ENCODE measurements at places on chromosomes 12 and 14. TPM values are rescaled to one million over a fixed set of nuclear protein-coding genes. Genes with fewer than 3 reads are reported as not detected.
A peak's percentile ranks its signal among the peaks of the same experiment; 100 is the strongest.

DNA sequence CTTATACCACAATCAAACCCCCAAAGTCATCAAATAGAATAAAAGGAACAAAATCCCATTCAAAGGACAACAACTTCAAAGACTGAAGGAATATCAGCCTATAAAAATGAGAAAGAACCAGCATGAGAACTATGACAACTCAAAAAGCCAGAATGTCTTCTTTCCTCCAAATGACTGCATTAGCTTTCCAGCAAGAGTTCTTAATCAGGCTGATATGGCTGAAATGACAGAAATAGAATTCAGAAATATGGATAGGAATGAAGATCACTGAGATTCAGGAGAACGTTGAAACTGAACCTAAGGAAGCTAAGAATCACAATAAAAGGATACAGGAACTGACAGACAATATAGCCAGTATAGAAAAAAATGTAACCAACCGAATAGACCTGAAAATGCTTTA, 109.5 kb downstream of the SINHCAF start:
- no peak for DNase-seq
- H3K27ac ChIP-seq: no peak overlapping the region
- no peak overlapping the region for H3K4me3 ChIP-seq

- H3K27me3 ChIP-seq: no peaks in the 10 kb centered on the region
- H3K36me3 ChIP-seq: no peaks in the 10 kb centered on the region
- peaks cover 11% of the 10 kb centered on the region for H3K4me1 ChIP-seq
- H3K4me3 ChIP-seq: peak within 1 kb of the TSS; percentile 78
- DNase-seq: peak; percentile 72
- H3K27ac ChIP-seq: peak within 1 kb of the TSS; percentile 86
Observed at GRCh38 chr12:12349711-12350665, at the start of gene MANSC1. TSS of gene MANSC1 (minus strand) at chr12:12350242. CDS start at chr12:12343314, 6,928 bp downstream.

GRCh38 chr12:105723494-105723893, 393.0 kb downstream of the C12orf75 start:
- no peak overlapping the region for H3K4me3 ChIP-seq
- no peak for DNase-seq
- no peaks in the 10 kb centered on the region for H3K4me1 ChIP-seq
- H3K27ac ChIP-seq: no peak overlapping the region
- H3K36me3 ChIP-seq: no peaks in the 10 kb centered on the region

Gene TTC9
- 2.4 TPM for total RNA-seq

DNA sequence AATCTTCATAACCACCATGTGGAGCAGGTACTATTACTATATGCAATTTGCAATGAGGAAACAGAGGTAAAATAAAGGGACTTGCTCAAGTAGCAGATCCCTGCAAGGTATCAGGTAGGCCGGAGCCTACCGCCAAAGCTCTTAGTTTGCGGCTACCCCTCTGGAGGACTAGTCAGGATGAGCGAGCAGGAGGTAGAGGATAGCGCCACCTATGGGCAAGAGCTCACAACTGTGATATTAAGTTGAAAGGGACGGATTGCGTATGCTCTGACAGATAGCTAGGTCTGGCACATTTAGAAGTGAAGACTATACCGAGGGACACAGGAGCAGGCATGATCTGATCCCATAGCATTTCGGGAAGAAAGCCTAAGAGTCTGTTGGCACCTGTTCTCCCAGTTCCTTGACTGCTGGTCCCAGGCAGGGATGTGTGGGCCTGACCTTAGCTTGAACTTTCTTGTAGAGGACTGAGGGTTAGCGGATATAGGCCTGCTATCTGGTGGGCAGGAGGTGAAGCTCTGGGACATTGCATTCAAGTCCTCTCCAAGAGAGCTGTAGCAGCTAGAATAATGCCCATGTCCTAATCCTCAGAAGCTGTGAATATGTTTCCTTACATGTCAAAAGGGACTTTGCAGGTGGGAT, 48.0 kb downstream of the SLC17A8 start:
- H3K27me3 ChIP-seq: no peaks in the 10 kb centered on the region
- no peaks in the 10 kb centered on the region for H3K4me1 ChIP-seq
- no peaks in the 10 kb centered on the region for H3K36me3 ChIP-seq
- H3K27ac ChIP-seq: no peak overlapping the region
- peak; percentile 73 for DNase-seq

- no peak overlapping the region for H3K4me3 ChIP-seq
- H3K27me3 ChIP-seq: no peaks in the 10 kb centered on the region
- no peak for DNase-seq
Observed at GRCh38 chr12:129762436-129762835, 141.4 kb downstream of the TMEM132D start.

GRCh38 chr12:79959484-79959883, 24.6 kb upstream of the PPP1R12A start:
- no peaks in the 10 kb centered on the region for H3K4me1 ChIP-seq
- no peaks in the 10 kb centered on the region for H3K27me3 ChIP-seq
- no peak for DNase-seq

DNA sequence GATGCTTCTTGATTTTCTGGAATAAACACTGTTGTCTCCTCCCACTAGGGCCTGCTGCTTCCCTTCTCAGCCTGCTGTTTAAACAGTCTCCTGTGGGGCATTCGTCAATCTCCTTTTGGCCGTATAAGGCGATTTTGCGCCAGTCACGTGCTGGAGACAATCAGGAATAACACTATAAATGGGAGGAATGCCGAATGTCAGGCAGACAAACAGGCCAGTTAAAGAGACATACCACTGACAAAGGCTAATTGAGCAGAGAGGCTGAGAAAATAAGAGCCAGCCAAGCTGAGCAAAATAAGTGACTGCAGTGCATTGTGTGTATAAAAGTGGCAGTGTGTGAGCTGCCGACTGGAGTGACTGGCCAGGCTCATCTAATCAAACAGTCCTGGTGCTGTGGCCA, 23.3 kb downstream of the DMAC2L start:
- H3K4me1 ChIP-seq: peaks cover 16% of the 10 kb centered on the region
- H3K27me3 ChIP-seq: no peaks in the 10 kb centered on the region
- no peaks in the 10 kb centered on the region for H3K36me3 ChIP-seq
- no peak overlapping the region for H3K4me3 ChIP-seq

DNA sequence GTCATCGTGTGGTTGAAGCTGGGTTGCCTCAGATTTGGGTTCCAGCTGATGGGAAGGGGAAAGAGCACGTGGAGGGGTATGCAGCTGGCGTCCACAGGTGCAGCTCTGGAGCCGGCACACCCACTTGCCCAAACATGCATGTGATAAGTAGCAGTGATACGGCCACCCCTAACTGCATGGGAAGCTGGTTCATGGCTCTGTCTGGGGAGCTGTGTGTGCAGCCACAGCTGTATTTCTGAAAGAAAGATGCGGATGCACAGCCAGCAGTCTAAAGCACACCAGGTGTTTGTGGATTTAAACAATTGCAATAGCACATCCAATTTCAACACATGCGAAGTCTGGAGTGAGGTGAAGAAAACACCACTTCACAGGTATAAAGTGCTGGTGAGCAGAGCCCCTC, 181.4 kb downstream of the EFCAB11 start:
- H3K27me3 ChIP-seq: no peaks in the 10 kb centered on the region
- no peak for DNase-seq
- H3K4me1 ChIP-seq: no peaks in the 10 kb centered on the region
- H3K4me3 ChIP-seq: no peak overlapping the region
- H3K27ac ChIP-seq: no peak overlapping the region

DNA sequence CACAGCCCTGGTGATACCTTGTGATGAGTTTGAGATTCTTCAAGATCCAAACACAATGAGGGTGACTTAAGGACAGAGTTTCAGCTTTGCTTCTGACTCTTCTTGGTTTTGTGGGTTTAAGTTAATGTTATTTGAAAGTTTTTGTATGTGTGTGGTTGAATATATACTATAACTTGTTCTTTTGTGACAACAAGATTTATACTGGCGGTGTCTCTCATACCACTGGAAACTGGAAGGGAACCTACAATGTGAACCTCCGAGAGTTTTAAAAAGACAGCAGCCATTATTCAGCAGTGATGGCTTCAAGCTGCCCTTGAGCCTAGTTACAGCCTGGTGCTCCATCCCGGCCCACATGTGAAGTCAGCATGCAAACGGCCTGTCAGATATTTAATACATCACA, 87.9 kb upstream of the IGF1 start:
- no peaks in the 10 kb centered on the region for H3K36me3 ChIP-seq
- no peaks in the 10 kb centered on the region for H3K27me3 ChIP-seq
- H3K4me1 ChIP-seq: no peaks in the 10 kb centered on the region

GRCh38 chr12:81162391-81163136, 84.7 kb downstream of the ACSS3 start:
- no peaks in the 10 kb centered on the region for H3K27me3 ChIP-seq
- no peak overlapping the region for H3K4me3 ChIP-seq
- no peaks in the 10 kb centered on the region for H3K36me3 ChIP-seq
- no peak for DNase-seq
- no peak overlapping the region for H3K27ac ChIP-seq

- no peak overlapping the region for H3K27ac ChIP-seq
- no peak for DNase-seq
- no peaks in the 10 kb centered on the region for H3K27me3 ChIP-seq
- no peaks in the 10 kb centered on the region for H3K36me3 ChIP-seq
- no peak overlapping the region for H3K4me3 ChIP-seq
Observed at GRCh38 chr14:88986146-88986841, 161.8 kb downstream of the TTC8 start.

DNA sequence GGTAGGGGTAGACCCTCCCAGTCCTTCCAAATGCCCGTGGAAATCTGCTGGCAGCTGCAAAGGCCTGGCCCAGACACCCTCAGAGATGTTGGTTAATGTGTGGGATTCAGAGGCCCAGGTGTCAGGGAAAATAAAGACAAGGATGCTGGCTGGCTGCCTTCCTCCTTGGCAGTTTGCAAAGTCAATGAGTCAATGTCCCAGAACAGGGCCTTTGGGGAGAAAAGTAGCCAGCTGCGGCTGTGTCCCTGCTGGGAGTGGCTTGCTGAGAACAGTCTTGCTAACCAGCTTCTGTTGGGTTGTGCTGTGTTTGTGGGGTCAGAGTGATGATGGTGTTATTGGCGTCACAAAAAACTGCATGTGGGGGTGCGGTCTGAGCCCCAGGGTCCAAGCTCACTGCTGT, 29.2 kb downstream of the GLRX5 start:
- no peaks in the 10 kb centered on the region for H3K4me1 ChIP-seq
- no peaks in the 10 kb centered on the region for H3K36me3 ChIP-seq
- no peaks in the 10 kb centered on the region for H3K27me3 ChIP-seq
- H3K4me3 ChIP-seq: no peak overlapping the region
- DNase-seq: no peak
- H3K27ac ChIP-seq: no peak overlapping the region

DNA sequence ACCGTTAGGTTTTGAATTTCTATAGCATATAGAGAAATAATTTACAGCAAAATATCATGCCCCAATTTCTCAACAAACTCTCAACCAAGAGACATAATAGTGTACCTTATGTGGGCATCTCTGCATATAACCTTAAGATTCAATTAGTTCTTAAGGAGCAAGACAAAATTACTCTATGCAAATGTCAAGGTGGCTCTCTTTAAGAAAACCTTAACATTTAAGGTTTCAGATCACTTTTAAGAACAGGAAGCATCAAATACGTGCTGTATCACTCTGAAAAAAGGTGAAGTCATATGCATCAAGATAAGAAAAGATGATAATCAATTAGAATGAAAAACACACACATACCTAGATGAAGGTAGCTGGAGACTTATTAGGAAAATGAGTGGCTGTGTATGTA, 728.0 kb downstream of the FLRT2 start:
- H3K4me3 ChIP-seq: no peak overlapping the region
- H3K27ac ChIP-seq: no peak overlapping the region

DNA sequence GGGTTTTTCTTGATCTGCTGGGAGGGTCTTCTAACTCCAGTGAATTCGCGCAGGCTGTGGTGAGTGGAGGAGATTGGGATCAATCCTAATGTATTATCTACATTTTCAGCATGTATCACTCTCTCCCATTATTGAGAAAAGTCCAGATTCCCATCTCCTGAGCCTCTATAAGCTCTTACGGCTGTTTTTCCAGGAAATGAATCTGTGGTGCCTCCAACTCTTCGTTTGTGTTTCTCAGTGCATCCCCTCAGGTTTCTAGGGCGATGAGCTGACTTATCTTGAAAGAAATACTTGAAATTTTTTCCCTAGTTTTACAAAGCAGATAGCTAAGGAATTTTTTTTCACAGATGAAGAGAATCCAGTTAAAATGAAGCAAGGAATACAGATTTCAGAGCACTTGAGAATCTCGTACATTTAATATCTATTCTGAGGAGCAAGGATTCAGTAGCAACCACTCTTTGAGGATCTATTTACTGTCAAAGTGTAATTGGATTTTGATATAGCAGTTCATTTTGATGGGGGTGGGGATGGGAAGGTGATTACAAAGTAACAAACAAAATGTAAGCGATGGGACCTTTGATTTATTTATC, 138.7 kb downstream of the BRMS1L start:
- no peaks in the 10 kb centered on the region for H3K27me3 ChIP-seq
- H3K36me3 ChIP-seq: no peaks in the 10 kb centered on the region
- H3K4me1 ChIP-seq: no peaks in the 10 kb centered on the region
- no peak overlapping the region for H3K4me3 ChIP-seq
- no peak for DNase-seq

- peak; percentile 87 for DNase-seq
- no peaks in the 10 kb centered on the region for H3K36me3 ChIP-seq
- H3K4me1 ChIP-seq: peaks cover 34% of the 10 kb centered on the region
- H3K4me3 ChIP-seq: no peak overlapping the region
- H3K27me3 ChIP-seq: no peaks in the 10 kb centered on the region
Observed at GRCh38 chr14:23327947-23328744, 6.9 kb downstream of the PABPN1 start.

Gene FERMT2
- 36.8 TPM for total RNA-seq

Gene TRAFD1
- 46.6 TPM for total RNA-seq

DNA sequence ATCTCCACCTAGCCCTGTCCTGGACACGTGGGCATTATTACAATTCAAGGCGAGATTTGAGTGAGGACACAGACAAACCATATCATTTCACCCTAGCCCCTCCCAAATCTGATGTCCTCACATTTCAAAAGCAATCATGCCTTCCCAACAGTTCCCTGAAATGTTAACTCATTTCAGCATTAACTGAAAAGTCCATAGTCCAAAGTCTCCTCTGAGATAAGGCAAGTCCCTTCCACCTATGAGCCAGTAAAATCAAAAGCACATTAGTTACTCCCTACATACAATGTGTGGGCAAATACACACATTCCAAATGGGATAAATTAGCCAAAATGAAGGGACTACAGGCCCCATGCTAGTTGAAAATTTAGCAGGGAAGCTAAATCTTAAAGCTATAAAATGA, 546.0 kb upstream of the LMO3 start:
- H3K4me1 ChIP-seq: no peaks in the 10 kb centered on the region
- H3K27ac ChIP-seq: no peak overlapping the region
- no peak overlapping the region for H3K4me3 ChIP-seq
- DNase-seq: no peak
